Peyer's patch (tissue), 4 donors: ENCODE measurements at places on chromosomes 11 and 22. TPM values are rescaled to one million over a fixed set of nuclear protein-coding genes. Genes with fewer than 3 reads are reported as not detected.

Gene SHANK3
- 36.3 TPM for total RNA-seq

Gene IGSF9B
- 6.3 TPM for total RNA-seq

GRCh38 chr11:102972853-102973252, 17.3 kb upstream of the MMP13 start:
- no peak for DNase-seq

- peak; percentile 60 for DNase-seq
Measured at GRCh38 chr11:13207665-13208594, 69.7 kb upstream of the BMAL1 start.

DNA sequence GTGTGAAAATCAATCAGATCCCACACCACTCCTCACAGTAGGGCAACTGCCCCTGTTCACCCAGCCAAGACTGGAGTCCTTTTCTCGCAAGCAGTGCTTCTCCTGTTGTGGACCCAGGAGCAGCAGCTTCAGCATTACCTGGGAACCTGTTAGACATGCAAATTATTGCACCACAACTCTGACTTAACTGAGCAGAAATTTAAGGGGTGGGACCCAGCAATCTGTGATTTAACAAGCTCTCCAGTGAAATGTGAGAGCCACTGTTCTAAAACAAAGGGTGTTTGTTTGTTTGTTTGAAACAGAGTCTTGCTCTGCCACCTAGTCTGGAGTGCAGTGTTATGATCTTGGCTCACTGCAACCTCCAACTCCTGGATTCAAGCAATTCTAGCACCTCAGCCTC, 591.4 kb downstream of the SOX6 start:
- DNase-seq = no peak

GRCh38 chr22:30780026-30780425, 85.4 kb downstream of the OSBP2 start:
- no peak for DNase-seq
